ENCODE measurements at places on chromosomes 1 and 21.

- no peak for DNase-seq
These were observed 68.4 kb downstream of the ATP6V1G3 start for GRCh38 chr1:198472119-198472518.

- DNase-seq: no peak
These were observed 68.9 kb upstream of the PGBD5 start for GRCh38 chr1:230495076-230495475.

GRCh38 chr1:209547626-209548025 is 35.9 kb upstream of the CAMK1G start:
- no peak for DNase-seq

DNA sequence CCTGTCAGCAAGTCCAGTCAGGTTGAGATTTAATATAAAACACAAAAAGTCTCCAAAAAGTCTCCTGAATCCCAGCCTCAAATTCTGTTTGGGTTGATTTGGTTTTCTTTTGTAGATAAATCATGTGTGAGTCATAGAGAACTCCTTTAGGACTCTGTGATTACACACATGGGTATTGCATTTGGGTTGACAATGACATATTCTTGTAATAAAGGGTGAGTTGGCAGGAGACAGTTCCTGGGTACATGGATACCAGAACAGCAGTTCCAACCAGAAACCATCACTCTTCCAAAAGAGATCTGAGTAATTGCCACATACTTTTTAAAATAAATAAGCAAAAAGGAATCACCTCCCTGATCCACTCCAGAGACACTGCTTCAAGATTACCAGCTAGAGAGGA is 8.9 kb downstream of the CR2 start:
- no peak for DNase-seq

GRCh38 chr1:152759453-152760173 is 1.8 kb downstream of the KPRP start:
- no peak for DNase-seq

DNA sequence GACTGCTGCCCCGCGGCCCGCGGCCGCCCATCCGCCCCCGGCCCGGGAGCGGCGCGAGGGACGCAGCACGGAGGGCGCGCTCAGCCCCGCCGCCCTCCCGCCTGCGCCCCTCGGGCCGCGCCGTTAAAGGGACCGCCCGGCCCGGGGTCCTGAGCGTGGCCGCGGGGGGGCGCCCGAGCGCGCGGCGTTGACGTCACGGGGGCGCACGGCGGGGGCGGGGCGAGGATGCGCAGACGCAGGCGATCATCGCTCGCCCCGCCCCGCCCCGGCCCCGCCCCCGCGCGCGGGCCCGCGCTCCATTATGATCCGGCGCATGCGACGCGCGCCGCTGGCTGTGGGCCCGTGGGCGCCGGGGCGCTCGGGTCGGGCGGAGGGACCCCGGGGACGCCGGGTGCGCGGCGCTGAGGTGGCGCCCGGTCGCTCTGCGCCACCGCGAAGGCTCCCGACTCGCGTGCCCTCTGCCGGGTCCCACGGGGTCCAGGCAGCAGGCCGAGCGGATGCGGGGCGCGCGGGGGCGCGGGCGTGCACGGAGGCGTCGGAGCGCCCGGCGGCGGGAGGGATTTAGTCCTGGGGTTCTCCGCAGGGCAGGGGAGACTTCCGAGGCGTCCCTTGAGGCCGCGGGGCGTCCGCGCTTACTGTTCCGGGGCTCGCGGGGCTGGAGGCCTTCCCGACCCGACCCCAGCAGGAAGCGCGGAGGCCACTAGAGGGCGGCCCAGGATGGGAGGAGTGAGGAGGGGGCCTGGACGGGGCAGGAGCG is at the start of gene DVL1:
DVL1 (minus strand) TSS at position 163 of the 757 bp plus-strand sequence. CDS start 353 bp downstream, outside the sequence.
- peak; percentile 67 for DNase-seq

GRCh38 chr1:239976130-239976968 is 115.3 kb upstream of the FMN2 start:
- DNase-seq: no peak

DNA sequence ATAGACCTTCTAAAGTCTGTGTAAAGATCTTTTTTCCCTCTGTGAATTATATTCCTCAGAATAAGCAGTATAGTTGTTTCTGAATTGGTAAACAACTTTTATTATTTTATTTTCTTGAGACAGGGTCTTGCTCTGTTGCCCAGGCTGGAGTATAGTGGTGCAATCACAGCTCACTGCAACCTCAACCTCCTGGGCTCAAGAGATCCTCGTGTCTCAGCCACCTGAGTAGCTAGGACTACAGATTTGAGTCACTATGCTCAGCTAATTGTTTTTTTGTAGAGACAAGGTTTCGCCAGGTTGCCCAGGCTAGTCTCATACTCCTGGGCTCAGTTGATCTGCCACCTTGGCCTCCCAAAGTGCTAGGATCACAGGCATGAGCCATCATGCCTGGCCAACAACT is 26.6 kb upstream of the HMGN1 start:
- no peak for DNase-seq

DNA sequence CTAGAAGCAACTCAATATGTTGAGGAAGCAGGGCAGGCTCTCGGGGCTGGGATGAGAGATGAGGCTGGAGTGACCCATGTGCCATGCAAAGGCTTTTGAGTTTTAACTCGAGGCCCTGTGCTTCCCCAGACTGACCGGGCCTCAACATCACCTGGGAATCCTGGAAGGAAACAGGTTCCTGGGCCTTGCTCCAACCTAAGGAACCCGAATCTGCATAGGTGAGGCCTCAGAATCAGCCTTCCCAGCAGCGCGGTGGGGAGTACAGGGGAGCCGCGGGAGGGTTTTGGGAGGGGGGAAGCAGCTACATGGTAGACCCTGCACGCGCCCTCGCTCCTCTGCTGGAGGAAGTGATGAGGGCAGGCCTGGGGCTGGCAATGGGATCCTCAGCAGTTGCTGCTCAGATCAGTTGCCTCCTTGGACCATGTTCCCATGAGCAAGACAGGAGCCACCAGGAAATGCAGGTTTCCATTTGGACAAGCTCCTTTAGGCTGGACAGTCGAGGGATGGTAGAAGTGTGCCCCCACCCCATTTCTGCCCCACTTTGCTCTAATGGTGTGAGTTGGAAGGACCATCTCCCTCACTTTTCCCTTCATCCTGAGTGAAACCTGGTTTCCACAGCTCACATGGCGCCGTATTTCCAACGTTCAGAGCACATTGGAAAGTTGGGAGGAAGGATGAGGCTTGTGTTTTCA is 4.5 kb upstream of the KIAA1614 start:
- no peak for DNase-seq

GRCh38 chr1:212914789-212915188 is 35.6 kb upstream of the VASH2 start:
- no peak for DNase-seq

- no peak for DNase-seq
These were observed 1485.9 kb downstream of the PLA2G4A start for GRCh38 chr1:188314557-188315137.

DNA sequence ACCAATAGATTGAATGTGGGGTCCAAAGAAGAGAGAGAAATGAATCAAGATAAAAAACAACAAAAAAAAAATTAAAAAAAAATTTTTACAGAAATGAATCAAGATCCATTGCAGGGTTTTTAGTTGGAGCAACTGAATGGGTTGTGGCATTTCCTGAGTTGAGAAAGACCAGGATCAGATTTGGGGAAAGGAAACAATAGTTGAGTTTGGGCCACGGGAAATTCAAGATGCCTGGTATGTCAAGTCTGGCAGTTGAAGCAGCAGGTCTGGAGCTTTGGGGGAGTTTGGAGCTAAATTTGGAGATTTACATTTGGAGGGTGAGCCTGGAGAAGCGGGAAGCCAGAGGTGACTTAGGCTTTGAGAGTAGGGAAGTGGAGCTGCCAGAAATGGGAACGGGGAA is 22.6 kb downstream of the ATP8B2 start:
- DNase-seq: no peak

DNA sequence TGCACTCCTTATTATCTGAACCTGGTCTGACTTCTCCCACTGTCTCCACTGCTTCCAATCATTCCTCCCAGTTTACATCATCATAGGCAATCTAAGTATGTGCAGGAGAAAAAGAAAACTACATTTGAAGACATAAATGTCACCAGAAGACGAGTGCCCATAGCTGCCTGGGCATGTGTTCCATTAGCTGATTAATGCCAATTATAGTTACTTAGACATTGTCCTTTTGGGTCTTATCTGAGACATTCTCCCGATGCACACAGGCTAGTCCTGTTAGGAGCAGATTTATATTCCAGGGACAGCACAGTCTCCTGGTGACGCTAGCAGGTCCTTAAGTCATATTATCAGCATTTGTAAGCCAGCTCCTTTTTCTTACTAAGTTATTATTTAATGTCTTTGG is 52.6 kb upstream of the PTGFRN start:
- DNase-seq: no peak

GRCh38 chr1:61377242-61377958 is 295.0 kb downstream of the NFIA start:
- no peak for DNase-seq

GRCh38 chr21:16667395-16667794 is 845.4 kb upstream of the CXADR start:
- DNase-seq: no peak

- no peak for DNase-seq
These were observed 283.5 kb upstream of the ADAMTS5 start for GRCh38 chr21:27250366-27250765.

DNA sequence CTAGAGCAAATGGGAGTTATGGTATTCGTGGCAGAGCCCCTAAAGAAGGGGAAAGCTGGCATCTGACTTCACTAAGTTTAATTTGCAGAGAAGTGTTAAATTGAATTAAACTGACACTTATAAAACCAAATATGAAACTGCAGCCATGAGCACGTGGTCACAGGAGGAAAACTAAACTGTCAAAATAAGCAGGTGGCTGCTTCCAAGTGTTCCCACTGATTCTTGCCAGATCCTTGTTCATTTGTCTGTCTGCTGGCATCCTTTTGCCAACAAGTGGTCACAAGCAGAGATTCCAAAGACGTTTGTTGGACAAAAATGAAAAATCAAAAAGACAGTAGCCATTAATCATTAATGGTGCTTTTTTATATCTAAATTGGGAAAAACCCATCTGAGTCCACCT is 6.5 kb upstream of the CELA2B start:
- DNase-seq: no peak

DNA sequence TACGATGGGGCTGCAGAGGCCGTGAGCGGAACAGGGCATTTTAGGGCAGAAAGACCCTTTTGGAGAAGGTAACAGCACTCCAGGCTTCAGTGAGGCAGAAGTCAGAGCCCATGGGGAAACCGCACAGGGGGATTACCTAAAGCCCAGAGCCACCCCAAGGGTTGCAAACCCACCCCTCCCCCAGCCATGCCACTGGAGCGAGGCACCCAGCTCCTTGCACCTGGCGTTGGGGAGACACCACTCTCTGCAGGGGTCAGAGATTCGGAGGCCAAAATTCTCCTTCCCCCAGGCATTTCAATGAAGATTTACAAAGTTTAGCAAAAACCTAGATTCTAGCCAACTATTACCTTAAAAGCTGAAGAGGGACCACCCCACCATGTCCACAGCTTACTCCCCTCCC is 38.4 kb upstream of the CCDC27 start:
- no peak for DNase-seq

- no peak for DNase-seq
These were observed 54.3 kb upstream of the TARBP1 start for GRCh38 chr1:234533034-234533891.

DNA sequence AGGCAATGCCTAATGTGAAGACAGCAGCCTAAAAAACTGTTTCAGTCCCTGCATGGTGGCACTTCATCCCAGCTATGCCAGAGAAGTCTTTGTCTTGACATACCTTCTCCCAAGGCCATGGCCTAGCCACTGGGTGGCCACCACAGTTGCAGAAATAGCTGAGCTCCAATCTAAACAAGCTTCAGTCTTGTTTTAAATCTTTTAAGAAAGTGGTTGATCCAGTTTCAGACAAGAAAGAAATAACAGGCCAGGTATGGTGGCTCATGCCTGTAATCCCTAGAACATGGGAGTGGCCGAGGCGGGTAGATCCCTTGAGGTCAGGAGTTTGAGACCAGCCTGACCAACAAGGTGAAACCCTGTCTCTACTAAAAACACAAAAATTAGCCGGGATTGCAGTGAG is 600.0 kb upstream of the PLXNA2 start:
- DNase-seq: no peak

- DNase-seq: no peak
These were observed 311.5 kb downstream of the SETD4 start for GRCh38 chr21:35748678-35749314.

DNA sequence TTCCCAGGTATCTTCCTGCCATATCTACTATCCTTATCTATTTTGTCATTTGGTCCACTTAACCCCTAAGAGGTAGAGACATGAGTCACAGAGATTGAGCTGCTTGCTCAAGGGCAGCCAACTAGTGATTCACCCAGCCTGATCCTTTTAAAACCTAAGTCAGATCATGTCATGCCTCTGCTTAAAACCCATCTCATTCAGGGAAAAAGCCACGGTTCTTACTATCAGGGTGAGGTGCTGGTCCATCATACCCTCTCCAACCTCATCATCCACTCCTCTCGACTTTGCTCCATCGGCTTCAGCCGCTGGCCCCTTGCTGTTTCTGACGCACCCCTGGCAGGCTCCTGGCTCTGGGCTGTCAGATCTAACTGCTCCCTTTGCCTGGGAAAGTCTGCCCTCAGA is 14.4 kb upstream of the PPP1R15B start:
- no peak for DNase-seq

DNA sequence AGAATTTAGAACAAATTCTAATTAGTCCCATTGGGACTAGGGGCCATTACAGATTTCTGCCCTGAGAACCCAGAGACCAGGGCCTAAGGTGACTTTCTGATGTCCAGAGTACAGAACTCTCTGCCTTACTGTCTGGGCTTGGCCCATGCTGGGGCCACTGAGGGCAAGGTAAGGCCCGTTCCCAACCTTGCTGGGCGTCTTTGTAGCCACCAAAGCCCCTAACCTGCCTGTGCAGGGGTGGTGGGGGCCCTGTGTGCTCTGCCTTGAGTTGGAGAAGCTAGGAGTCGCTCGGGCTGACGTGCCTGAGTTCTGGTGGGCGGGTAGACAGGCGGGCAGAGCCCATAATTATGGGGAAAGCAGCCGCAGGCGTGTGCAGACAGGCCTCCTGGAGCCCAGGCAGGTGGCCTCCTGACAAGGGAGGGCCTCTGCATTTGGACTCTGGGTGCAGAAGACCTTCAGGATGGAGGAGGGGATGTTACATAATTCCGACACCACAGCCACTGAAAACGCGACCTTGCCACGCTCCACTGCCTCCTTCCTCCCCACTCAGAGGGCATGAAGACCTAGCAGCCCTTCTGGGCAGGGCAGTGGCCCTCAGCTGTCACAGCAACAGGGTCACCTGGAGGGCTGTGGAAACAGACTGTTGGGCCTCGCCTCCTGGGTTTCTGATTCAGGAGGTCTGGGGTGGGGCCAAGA is 239.9 kb upstream of the TMEM51 start:
- DNase-seq: no peak

- DNase-seq: no peak
These were observed 62.5 kb upstream of the ATF3 start for GRCh38 chr1:212545941-212546635.

GRCh38 chr1:17637055-17637454 is 97.6 kb downstream of the ARHGEF10L start:
- no peak for DNase-seq

DNA sequence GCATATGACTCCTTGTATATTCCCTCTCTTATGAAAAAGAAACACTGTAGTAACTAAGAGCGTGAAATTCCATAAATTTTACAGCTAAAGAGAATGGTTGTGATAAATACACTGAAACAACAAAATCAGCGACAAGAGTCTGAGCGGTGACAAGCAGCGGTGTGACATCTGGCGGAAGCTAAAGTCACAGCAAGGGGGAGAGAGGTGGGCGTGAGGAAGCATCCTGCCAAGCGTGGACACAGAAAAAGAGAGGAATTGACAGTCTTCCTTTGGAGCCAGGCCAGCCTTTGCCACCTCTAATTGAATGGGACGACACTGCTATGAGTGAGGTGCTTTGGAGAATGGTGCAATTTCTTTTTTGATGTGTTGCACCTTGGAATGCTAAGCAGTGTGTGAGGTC is 25.9 kb downstream of the PSMB2 start:
- DNase-seq: no peak
